ENCODE measurements at places on chromosomes 2 and 18.

DNA sequence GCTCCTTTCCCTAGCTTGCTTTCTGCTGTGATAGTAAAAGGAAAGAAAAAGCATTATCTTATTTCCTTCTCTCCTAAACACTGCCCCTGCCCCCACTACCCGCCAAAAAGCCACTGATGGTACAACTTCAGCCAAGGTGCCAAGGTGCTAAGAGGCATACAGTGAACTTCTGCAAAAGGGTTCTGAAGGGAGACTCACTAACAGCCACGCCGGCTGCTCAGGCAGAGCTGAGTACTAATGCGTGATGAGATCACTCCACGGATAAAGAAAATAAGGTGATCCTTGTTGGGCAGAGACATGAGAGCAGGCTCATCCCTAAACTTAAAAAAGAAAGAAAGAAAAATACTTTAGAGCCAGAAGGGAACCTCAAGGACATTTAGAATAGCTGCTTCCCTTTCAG is 60.5 kb upstream of the PXDN start:
- H3K27ac ChIP-seq: no peak overlapping the region
- H3K4me3 ChIP-seq: no peak overlapping the region
- no peak for DNase-seq
- H3K4me1 ChIP-seq: no peaks in the 10 kb centered on the region

DNA sequence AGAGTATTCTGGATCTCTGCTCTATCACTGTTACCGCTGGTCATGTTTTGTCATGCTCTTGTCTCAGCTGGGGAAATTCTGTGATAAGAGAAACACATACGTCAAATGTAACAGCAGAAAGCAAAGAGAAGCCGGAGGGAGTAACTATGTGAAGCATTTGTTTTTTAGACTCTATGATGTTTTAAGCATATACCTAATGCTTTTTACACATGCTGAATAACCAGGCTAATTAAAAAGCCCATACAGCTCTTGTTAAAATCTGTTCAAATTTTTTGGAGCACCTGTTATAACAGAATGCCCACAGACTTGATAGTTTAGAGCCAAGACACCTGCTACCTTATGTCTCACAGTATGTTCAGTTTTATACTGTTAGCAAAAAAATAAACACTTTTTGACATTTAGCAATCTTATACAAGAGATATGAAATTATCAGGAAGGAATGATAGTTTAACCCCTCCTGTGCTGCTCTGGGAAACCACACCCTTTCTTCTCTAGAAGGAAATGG is 92.3 kb upstream of the TANK start:
- H3K4me1 ChIP-seq: peaks cover 4% of the 10 kb centered on the region
- no peaks in the 10 kb centered on the region for H3K27me3 ChIP-seq

GRCh38 chr2:242013771-242014170 is 144.2 kb downstream of the RTP5 start:
- H3K27me3 ChIP-seq: no peaks in the 10 kb centered on the region
- DNase-seq: no peak
- peak overlapping the region; percentile 35 for H3K27ac ChIP-seq
- no peaks in the 10 kb centered on the region for H3K36me3 ChIP-seq
- H3K4me3 ChIP-seq: no peak overlapping the region
- H3K4me1 ChIP-seq: peaks cover 17% of the 10 kb centered on the region

DNA sequence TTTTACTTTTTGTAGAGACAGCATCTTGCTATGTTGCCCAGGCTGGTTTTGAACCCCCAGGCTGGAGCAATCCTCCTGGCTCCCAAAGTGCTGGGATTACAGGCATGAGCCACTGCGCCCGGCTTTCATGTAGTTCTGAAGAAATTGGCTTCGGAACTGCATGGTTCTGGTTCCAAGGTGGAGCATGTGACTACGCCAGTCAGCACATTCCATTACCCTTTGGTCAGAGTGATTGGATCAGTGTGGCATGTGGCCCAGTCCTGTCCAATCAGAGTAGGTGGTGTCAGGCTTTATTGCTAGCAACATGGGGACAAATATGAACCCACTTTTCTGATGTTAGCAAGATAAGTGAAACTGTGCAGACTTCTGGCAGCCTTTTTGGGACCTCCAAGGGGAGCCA is 16.3 kb upstream of the ATOH8 start:
- no peaks in the 10 kb centered on the region for H3K4me1 ChIP-seq
- no peak overlapping the region for H3K4me3 ChIP-seq
- H3K36me3 ChIP-seq: no peaks in the 10 kb centered on the region

- peak overlapping the region; percentile 76 for H3K4me3 ChIP-seq
- no peaks in the 10 kb centered on the region for H3K36me3 ChIP-seq
- H3K4me1 ChIP-seq: peaks cover 52% of the 10 kb centered on the region
- no peak for DNase-seq
Measured at GRCh38 chr2:11745613-11746375, 638 bp upstream of the LPIN1 start.

GRCh38 chr18:33282709-33283333 is 157.7 kb downstream of the CCDC178 start:
- no peak overlapping the region for H3K27ac ChIP-seq
- no peaks in the 10 kb centered on the region for H3K36me3 ChIP-seq
- H3K4me3 ChIP-seq: no peak overlapping the region
- no peak for DNase-seq

- H3K4me3 ChIP-seq: no peak overlapping the region
- H3K4me1 ChIP-seq: peaks cover 9% of the 10 kb centered on the region
- H3K27me3 ChIP-seq: peaks cover 9% of the 10 kb centered on the region
- no peak overlapping the region for H3K27ac ChIP-seq
Measured at GRCh38 chr2:97712693-97713295, 582 bp upstream of the ZAP70 start.

- no peaks in the 10 kb centered on the region for H3K4me1 ChIP-seq
- no peaks in the 10 kb centered on the region for H3K27me3 ChIP-seq
- no peak overlapping the region for H3K27ac ChIP-seq
- no peak for DNase-seq
- no peaks in the 10 kb centered on the region for H3K36me3 ChIP-seq
- no peak overlapping the region for H3K4me3 ChIP-seq
Measured at GRCh38 chr2:182377467-182377866, 49.4 kb downstream of the PDE1A start.

GRCh38 chr2:43376523-43377198 is 150.3 kb upstream of the ZFP36L2 start:
- no peak overlapping the region for H3K4me3 ChIP-seq
- no peak for DNase-seq
- no peaks in the 10 kb centered on the region for H3K27me3 ChIP-seq
- H3K4me1 ChIP-seq: no peaks in the 10 kb centered on the region

DNA sequence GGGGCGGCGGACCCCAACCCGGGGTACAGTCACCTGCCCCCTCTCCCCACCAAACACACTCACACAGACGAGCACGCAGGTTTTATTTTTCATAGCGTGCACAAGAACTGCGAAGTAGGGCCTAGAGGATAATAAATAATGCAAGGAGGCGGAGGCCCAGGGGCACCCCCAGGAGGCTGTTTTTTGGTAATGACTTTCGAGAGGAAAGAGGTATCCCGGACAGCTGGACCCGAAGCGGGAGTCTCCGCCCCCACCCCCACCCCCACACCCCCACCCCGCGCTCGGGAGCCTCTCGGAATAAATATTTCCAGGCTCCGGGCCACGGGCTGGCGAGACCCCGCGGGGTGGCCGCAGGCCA is 3.4 kb downstream of the CYP26B1 start:
- peaks cover 7% of the 10 kb centered on the region for H3K36me3 ChIP-seq
- peaks cover 17% of the 10 kb centered on the region for H3K4me1 ChIP-seq
- DNase-seq: no peak
- H3K27ac ChIP-seq: no peak overlapping the region
- H3K27me3 ChIP-seq: peaks cover 24% of the 10 kb centered on the region
- H3K4me3 ChIP-seq: peak overlapping the region; percentile 21

- peaks cover 11% of the 10 kb centered on the region for H3K27me3 ChIP-seq
- peaks cover 7% of the 10 kb centered on the region for H3K36me3 ChIP-seq
- H3K4me1 ChIP-seq: peaks cover 4% of the 10 kb centered on the region
- no peak for DNase-seq
- H3K4me3 ChIP-seq: no peak overlapping the region
Measured at GRCh38 chr2:121804340-121804739, 48.9 kb downstream of the TSN start.

GRCh38 chr2:27006602-27007415 is 26.0 kb upstream of the TMEM214 start:
- peaks cover 1% of the 10 kb centered on the region for H3K36me3 ChIP-seq
- no peaks in the 10 kb centered on the region for H3K4me1 ChIP-seq
- H3K4me3 ChIP-seq: no peak overlapping the region
- no peak for DNase-seq
- H3K27ac ChIP-seq: no peak overlapping the region

GRCh38 chr2:228102949-228103348 is 78.5 kb downstream of the SPHKAP start:
- H3K36me3 ChIP-seq: no peaks in the 10 kb centered on the region
- H3K27ac ChIP-seq: no peak overlapping the region
- no peaks in the 10 kb centered on the region for H3K27me3 ChIP-seq
- H3K4me3 ChIP-seq: no peak overlapping the region
- DNase-seq: no peak

- H3K4me3 ChIP-seq: no peak overlapping the region
- H3K27me3 ChIP-seq: no peaks in the 10 kb centered on the region
- H3K27ac ChIP-seq: no peak overlapping the region
- H3K36me3 ChIP-seq: no peaks in the 10 kb centered on the region
- peaks cover 7% of the 10 kb centered on the region for H3K4me1 ChIP-seq
- no peak for DNase-seq
Measured at GRCh38 chr18:3152294-3152693, 67.5 kb downstream of the MYOM1 start.

DNA sequence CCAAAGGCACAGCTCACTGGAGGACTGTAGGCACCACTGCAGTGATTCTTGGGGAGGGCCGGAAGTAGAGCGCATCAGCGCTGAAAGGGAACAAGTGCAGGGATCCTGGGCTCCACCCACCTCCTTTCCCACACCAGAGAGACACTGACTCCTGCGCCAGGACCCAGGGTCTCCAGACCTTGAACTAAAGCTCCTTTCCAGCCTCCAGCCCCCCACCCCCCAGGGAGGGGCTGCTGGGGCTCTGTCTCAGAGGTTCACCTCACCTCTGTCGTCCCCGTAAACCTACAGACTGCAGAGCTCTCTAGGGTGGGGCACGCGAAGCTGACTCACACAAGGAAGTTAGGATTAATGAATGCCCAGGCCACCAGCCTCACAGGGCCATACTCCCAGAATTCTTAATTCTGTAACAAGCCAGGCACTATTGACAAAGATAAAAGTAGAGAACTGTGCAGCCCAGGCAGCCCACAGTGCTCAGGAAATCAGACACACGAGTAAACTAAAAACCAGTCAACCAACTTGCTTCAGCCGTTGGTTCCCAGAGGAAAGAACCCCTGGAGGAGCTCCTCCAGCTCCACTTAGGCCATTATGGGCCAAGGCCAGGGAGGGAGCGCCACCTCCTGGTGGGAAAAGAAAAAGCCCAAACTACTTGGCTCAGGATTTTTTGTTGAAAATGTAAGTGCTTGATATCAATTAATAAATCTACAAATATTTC is 45.1 kb upstream of the ACAA2 start:
- H3K4me3 ChIP-seq: no peak overlapping the region
- H3K27me3 ChIP-seq: no peaks in the 10 kb centered on the region
- peak; percentile 43 for DNase-seq
- H3K4me1 ChIP-seq: no peaks in the 10 kb centered on the region
- H3K27ac ChIP-seq: no peak overlapping the region

GRCh38 chr2:202018950-202019349 is 14.7 kb upstream of the FZD7 start:
- no peak overlapping the region for H3K4me3 ChIP-seq
- no peak for DNase-seq
- no peaks in the 10 kb centered on the region for H3K27me3 ChIP-seq
- H3K4me1 ChIP-seq: no peaks in the 10 kb centered on the region

DNA sequence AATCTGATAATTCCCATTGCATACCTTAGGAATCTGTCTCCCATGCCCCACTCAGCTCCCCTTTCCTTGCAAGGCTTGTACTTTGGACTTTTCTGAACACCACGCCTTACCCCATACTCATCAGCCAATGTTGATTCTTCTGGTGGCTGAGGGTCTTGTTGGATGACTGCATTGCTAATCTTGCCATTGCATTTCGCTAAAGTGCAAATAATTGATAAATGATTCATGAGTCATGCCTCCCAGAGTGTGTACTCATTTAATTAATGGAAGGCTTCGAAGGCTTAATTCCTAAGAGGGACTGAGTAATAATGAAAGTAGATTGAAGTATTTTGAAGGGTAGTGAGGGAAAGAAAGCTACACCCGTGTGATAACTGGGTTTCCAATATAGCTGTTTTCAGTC is 28.0 kb upstream of the PPP1R1C start:
- no peaks in the 10 kb centered on the region for H3K36me3 ChIP-seq
- no peaks in the 10 kb centered on the region for H3K4me1 ChIP-seq
- no peak for DNase-seq
- no peak overlapping the region for H3K27ac ChIP-seq
- no peak overlapping the region for H3K4me3 ChIP-seq

- DNase-seq: no peak
- H3K4me3 ChIP-seq: no peak overlapping the region
- H3K36me3 ChIP-seq: no peaks in the 10 kb centered on the region
- H3K27ac ChIP-seq: no peak overlapping the region
Measured at GRCh38 chr18:37913051-37913450, 347.5 kb upstream of the CELF4 start.

Data from memory B cell (primary cell).